ENCODE measurements at places on chromosomes 6 and 20.
A peak's percentile ranks its signal among the peaks of the same experiment; 100 is the strongest.

DNA sequence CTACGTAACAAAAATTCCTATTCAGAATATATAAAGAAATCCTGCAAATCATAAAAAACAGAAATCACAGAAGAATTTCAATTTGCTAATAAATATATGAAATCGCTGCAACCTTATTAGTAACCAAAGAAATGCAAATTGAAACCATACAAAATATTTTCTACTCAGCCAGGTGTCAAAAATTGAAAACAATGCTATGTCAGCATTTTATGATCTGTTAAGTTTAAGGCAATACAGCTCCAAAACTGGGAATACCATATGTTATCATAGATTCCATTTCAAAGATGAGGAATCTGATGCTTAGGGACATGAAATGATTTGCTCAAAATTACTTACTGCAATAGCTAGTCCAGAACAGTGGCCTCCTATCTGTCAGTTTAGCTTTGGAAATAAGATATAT is 168.9 kb downstream of the ID4 start:
- no peak for DNase-seq

GRCh38 chr6:9732056-9732455 is 682.8 kb downstream of the TFAP2A start:
- DNase-seq, result no peak

GRCh38 chr6:1381481-1382330 is 7.7 kb upstream of the FOXF2 start:
- DNase-seq, result no peak

GRCh38 chr20:25859649-25860530 is 163.2 kb upstream of the ZNF337 start:
- no peak for DNase-seq

DNA sequence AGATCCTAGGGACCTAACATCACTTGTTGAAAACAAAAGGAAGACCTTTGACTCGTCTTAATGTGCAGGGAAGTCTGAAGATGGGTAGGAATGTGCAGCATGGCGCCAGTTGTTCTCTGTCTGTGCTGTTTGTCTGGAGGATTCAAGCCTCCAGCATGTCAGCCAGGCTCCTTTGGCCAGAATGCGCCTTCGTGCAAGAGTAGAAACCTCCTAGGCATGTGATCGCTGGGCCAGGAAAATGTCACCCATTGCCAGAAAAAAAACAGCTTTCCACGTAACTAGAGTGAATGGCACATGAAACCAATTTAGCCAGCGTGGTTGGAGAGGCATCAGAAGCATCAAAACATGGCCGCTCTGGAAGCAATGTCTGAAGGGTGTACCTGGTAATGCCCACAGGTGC is 132.7 kb downstream of the EDN1 start:
- DNase-seq, result no peak

DNA sequence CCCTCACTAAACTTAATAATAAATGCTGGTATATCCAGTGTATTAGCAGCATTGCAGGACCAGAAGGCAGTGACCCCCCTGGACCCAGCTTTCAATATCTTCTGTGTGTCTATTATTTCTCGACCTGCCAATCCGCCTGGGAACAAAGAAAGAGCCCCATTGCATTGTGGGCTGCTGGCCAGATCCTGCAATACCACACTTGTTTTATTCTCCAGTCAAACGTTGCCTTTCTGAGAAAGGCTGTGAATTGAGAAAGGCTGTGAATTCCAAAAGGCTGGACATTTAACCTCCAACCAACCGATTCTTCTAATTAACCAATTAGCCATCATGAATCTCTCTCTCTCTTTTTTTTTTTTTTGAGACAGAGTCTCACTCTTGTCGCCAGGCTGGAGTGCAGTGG is 1.5 kb upstream of the MTO1 start:
- DNase-seq, result peak; percentile 87

DNA sequence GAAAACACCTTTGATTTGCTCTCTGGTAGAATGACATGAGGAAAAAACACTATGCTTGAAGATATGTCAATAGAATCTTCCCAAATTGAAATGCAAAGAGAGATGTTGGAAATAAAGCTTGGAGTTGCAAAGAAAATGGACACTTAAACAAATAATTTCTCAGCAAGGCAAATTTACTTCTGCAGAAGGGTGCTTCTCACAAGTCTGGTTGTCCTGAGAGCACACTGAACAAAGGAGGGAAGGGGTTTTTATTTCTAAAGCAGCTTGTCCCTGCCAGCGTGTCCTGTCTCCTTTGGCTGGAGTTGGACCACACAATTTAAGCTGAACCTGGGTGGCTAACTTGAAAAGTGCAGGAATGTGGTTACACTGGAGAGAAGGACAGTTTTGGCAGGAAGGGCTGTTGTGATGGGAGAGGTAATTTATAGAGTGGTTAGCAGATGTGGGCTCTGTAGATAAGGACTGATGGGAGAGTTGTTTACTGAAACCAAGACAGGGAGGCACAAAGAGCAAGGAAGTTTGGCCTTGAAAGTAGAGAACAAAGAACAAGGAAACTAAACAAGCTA is 454.6 kb upstream of the EYS start:
- DNase-seq, result no peak

DNA sequence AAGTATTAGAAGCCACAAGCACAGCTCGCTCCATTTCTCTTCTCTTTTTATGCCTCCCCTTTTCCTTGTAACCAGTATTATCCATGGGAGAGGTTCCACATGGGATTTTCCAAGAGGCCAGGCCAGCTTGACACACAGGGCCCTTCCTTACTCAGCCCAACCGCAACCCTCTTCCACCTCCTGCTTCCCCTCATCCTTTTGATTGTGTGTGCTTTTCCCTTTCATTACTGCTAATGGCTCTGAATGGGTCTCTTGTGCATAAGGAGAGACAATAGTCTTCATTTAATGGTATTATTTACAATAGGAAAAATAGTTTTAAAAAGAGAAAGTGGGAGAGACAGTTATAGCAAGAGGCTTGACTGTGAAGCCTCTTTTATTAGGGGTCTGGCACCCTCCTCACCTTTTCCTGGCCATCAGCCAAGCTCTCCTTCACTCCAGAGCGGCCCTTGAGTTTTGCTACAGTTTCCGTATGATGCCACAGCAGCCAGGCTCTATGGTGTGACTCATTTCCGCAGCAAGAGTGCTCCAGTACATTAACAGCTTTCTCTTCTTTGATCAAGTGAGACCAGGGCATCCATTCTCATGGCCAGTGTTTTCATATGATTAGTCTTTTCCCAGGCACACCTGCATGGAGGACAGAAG is 579.5 kb downstream of the TFAP2B start:
- peak; percentile 22 for DNase-seq

DNA sequence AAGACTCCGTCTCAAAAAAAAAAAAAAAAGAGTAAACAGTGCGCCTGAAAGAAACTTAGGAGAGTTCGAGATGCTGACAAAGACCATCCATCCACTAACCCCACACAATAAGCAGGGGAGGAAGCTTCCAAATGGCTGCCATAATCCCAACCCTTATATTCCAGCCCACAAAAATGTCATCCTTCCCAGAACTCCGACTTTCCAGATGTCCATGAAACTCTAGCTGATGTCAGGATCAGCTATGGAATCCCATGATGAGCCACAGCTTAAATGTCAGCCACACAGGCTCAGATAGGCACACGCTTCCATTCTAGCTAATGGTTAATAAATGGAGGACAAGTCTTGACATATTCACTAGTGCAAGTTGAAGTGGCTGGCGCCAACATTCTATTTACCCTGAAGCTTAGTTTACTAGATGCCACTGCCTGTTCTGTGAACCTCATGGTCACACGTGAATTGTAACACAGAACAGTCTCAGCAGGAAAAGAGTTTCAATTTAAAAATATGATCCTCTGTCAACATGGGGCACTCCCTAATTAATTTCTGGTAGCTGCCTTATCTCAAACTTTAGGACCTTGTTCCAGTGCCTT is 75.5 kb downstream of the FOXF2 start:
- no peak for DNase-seq

GRCh38 chr20:20271271-20271670 is 96.6 kb upstream of the INSM1 start:
- DNase-seq, result no peak

GRCh38 chr6:163826629-163827028 is 412.1 kb downstream of the QKI start:
- DNase-seq, result no peak

GRCh38 chr20:44448753-44449546 is 26.7 kb upstream of the TTPAL start:
- peak; percentile 16 for DNase-seq

DNA sequence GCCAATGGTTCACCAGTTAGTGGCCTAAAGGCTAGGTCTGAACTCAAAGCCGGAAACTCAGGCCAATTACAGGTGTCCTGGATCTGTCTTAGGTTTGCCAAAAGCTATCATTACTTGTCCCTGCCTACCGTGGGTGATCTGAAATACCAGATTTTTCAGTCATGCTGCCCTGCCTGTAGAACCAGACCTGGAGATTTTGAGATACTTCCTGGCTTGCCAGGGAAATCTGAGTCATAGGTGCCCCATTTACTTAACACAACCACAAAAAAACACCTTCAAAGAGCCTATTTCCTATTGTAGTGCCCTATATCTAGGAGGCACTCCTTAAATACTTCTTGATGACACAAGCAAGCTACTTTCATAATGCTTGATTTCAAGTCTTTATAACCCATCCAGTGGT is 13.9 kb upstream of the RANBP9 start:
- DNase-seq, result no peak

GRCh38 chr20:59774204-59774641 is 159.2 kb downstream of the SYCP2 start:
- no peak for DNase-seq

DNA sequence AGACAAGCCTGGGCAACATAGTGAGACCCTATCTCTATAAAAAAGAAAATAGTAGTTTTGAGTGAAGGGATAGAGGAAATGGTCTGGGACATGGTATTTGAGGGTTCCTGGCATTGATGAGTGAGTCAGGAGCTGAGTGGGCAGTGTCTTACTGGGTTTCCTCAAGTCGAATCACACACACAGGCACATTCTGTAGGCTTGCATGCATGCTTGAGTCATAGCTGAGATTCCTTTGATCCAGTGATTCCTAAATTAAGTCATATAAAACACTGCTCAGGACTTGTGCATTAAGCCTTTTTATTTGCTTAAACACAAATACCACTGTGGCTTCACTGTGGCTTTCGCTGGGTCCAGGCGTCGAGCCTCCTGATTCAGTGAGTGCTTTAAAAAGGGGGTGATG is 71.8 kb upstream of the TMEM181 start:
- peak; percentile 14 for DNase-seq

DNA sequence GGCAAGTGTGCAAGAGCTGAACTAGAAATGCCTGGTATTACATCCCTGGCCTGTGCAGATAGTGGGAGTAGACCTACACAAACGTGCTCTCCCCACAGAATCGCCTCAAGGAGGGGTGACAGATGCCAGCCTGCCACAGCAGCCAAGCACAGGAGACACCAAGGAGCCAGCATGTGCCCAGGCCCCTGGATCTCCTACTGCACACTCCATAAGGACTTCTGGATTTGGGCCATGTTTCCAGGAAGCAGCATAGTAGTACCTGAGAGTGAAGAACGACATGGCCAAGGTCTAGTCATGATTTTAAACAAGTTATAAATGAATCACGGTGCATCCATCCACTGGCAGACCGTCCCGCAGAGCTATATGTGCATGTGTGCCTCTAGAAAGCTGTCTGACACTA is 232.2 kb downstream of the SYNDIG1 start:
- DNase-seq, result no peak

- DNase-seq, result no peak
Observed at GRCh38 chr6:165231177-165231576, 78.2 kb downstream of the C6orf118 start.

DNA sequence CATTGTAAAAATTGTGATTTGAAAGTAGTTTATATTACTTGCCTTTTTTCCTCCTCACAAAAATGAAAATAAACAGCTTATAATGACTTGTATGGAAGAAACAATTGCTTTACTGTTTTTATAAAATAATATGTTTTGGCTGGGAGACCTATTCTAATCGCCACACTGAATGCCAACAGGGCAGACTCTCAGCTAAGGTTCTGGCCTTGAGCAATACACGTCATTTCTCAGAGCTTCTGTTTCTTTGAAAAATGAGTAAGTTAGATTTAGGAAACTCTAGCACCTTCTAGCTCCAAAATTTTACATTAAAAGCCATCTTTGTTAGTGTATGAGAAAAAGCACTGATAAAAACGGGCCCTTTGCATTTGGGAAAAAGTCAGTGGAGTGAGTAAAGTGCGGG is 166.6 kb downstream of the ARID1B start:
- DNase-seq, result no peak

- DNase-seq, result no peak
Observed at GRCh38 chr6:125732398-125732797, 17.0 kb upstream of the HEY2 start.

DNA sequence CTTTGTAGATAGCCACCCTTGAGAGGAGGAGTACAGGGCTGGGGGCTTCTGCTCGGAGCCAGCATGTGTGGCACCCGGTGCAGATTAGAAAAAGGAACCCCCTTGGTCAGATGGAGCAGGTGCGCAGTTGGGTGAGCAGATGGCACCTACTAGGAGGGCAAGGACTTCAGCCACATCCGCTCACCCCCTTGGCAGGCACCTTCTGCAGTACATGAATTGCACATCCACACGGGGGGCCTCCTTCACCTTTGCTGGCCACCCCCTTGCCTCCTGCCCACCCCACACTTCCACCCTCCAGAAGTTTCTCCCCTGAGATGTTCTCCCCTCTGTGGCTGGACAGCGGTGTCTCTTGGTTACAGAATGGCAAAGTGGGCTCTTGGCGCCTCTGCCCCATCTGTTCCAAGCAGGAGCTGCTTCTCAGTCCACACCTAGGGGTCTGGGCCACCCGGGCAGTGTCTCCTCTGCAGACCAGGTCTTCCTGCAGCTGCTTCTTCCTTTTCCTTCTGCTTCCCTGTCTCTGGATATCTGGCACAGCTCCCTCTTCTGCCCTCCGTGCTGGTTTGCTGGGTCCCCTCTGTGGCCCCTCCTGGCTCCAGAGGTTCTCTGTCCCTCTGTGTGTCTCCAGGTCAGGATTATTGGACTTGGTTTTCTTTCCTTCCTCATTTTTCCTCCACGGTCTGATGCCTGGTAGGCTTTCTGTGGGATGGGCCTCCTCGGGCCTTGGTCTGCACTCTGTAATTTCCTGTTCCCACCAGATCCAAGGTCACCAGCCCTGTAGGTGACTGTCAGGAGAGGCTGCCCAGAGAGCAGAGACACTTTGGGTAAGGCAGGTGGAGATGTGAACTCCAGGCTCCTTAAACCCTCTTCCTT is 4.1 kb downstream of the MDFI start:
- DNase-seq, result no peak

- no peak for DNase-seq
Observed at GRCh38 chr6:111871725-111872400, 1.4 kb downstream of the FYN start.

GRCh38 chr6:37535428-37535758 is 35.7 kb upstream of the CCDC167 start:
- no peak for DNase-seq

GRCh38 chr20:50586531-50587232 is 76.5 kb downstream of the PTPN1 start:
- no peak for DNase-seq

DNA sequence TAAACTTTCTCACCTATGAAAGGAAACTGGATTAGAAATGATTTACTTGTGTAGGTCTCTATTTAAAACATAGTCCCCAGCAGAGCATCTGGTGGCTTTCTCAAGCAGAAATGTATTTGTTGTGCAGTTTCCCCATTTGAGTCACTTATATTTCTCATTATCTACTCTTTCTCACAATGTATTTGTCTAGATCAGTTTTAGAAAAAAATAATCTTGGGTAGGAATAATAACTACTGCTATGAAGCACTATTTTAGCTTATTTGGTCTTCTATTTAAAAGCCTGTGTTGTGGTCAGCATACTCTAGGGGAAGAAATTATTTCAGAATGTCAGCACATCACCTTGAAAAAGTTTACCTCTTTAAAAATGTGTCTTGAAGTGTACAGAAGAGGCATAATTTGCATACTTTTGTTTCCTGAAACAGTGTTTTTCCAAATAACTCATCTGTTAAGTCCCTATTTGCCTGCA is 60.9 kb upstream of the PRL start:
- DNase-seq, result no peak

Data from MV-4-11 (cell line).